Heart right ventricle (tissue), 16 donors: ENCODE measurements at places on chromosomes 2 and 18. TPM values are rescaled to one million over a fixed set of nuclear protein-coding genes. Genes with fewer than 3 reads are reported as not detected.

UPP2 gene
- not detected for total RNA-seq

DNA sequence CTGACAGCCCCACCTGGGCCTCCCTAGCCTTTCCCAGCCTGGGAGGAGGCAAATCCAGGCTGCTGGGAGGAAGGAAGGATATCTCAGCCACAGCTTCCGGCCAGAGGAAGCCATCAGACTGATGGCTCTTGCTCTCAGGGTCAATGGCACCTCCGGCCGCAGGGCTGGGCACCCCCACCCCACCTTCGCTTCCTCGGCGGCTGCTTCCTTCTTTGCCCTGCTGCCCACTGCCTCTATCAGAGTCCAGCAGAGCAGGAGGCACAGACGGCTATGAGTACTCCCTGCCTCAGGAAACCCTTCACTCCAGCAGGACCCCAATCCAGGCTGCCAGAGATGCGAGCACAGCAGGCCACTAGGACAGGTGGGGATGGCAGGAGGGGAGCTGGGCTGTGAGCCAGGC lies 3.3 kb downstream of the SEMA4C start:
- H3K36me3 ChIP-seq, result peaks cover 9% of the 10 kb centered on the region
- peak overlapping the region; percentile 99 for H3K27ac ChIP-seq
- no peak for DNase-seq
- H3K27me3 ChIP-seq, result no peaks in the 10 kb centered on the region

- H3K27me3 ChIP-seq, result no peaks in the 10 kb centered on the region
- H3K36me3 ChIP-seq, result no peaks in the 10 kb centered on the region
- DNase-seq, result peak; percentile 36
- H3K27ac ChIP-seq, result peak overlapping the region; percentile 72
- H3K4me3 ChIP-seq, result no peak overlapping the region
Observed at GRCh38 chr2:169839954-169840746, 12.9 kb downstream of the UBR3 start.

DNA sequence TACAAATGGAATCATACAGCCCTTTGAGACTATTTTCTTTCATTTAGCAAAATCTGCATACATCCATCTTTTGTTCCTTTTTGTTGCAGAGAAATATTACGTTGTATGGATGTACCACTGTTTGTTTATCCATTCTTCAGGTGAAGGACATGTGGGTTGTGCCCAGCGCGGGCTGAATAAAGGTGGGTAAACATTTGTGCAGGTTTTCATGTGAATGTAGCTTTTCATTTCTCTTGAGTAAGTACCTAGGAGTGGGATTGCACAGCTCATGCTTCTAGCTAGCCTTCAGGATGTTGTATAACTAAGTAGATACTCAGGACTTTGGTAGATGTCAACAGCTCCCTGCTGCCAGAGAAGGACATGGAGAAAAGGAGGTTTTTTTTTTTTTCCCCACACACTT lies 50.6 kb upstream of the SPRED2 start:
- no peaks in the 10 kb centered on the region for H3K27me3 ChIP-seq
- no peak for DNase-seq
- H3K27ac ChIP-seq, result no peak overlapping the region
- H3K36me3 ChIP-seq, result no peaks in the 10 kb centered on the region
- H3K4me3 ChIP-seq, result no peak overlapping the region

GRCh38 chr2:121862286-121862685 lies 106.8 kb downstream of the TSN start:
- no peaks in the 10 kb centered on the region for H3K36me3 ChIP-seq
- no peaks in the 10 kb centered on the region for H3K4me1 ChIP-seq
- no peak overlapping the region for H3K27ac ChIP-seq
- no peak overlapping the region for H3K4me3 ChIP-seq
- peaks cover 2% of the 10 kb centered on the region for H3K27me3 ChIP-seq
- DNase-seq, result no peak

DNA sequence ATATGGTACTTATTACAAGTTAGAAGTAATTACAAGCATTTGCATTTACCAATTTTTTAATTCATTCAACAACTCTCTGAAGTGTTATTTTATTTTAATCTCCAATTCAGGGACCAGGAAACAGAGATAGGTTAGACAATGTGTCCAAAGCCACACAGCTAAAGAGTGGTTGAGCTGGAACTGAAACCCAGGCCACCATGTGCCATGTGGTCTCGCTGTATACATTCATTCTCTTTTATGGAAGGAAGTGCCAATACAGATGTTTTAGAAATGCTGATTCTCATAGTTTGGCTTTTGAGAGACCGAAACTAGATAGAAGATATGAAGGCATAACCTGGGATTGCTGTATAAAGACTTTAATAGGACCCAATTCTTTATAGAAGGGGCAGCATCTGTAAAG lies 684.6 kb upstream of the ID2 start:
- no peak for DNase-seq
- H3K4me1 ChIP-seq, result peaks cover 6% of the 10 kb centered on the region
- H3K4me3 ChIP-seq, result no peak overlapping the region
- H3K27ac ChIP-seq, result no peak overlapping the region
- no peaks in the 10 kb centered on the region for H3K36me3 ChIP-seq
- no peaks in the 10 kb centered on the region for H3K27me3 ChIP-seq

GRCh38 chr2:84807063-84807485 lies 73.8 kb downstream of the TRABD2A start:
- H3K36me3 ChIP-seq, result no peaks in the 10 kb centered on the region
- no peak overlapping the region for H3K4me3 ChIP-seq
- H3K4me1 ChIP-seq, result no peaks in the 10 kb centered on the region
- DNase-seq, result no peak

- H3K4me1 ChIP-seq, result peaks cover 72% of the 10 kb centered on the region
- no peaks in the 10 kb centered on the region for H3K27me3 ChIP-seq
- no peaks in the 10 kb centered on the region for H3K36me3 ChIP-seq
- peak overlapping the region; percentile 86 for H3K4me3 ChIP-seq
Observed at GRCh38 chr2:177261116-177262060, 3.1 kb downstream of the NFE2L2 start.

GRCh38 chr2:100640431-100641124 lies 77.8 kb downstream of the PDCL3 start:
- DNase-seq, result no peak
- no peaks in the 10 kb centered on the region for H3K4me1 ChIP-seq
- no peaks in the 10 kb centered on the region for H3K27me3 ChIP-seq
- no peaks in the 10 kb centered on the region for H3K36me3 ChIP-seq

GRCh38 chr2:208820014-208820688 lies 413.6 kb downstream of the PTH2R start:
- no peaks in the 10 kb centered on the region for H3K4me1 ChIP-seq
- no peak overlapping the region for H3K27ac ChIP-seq
- no peaks in the 10 kb centered on the region for H3K36me3 ChIP-seq
- no peak for DNase-seq
- no peak overlapping the region for H3K4me3 ChIP-seq

- no peak for DNase-seq
- no peak overlapping the region for H3K4me3 ChIP-seq
- no peaks in the 10 kb centered on the region for H3K4me1 ChIP-seq
- peaks cover 4% of the 10 kb centered on the region for H3K27me3 ChIP-seq
Observed at GRCh38 chr2:21118302-21118920, 5.4 kb upstream of the TDRD15 start.

SMAD7 gene
- 17.0 TPM for total RNA-seq

BMP10 gene
- 0.31 TPM for total RNA-seq

ASXL3 gene
- total RNA-seq, result 7.4 TPM

GRCh38 chr2:178482437-178482836 lies 2.2 kb downstream of the PLEKHA3 start:
- H3K27me3 ChIP-seq, result no peaks in the 10 kb centered on the region
- H3K4me1 ChIP-seq, result peaks cover 57% of the 10 kb centered on the region
- peaks cover 18% of the 10 kb centered on the region for H3K36me3 ChIP-seq
- H3K27ac ChIP-seq, result no peak overlapping the region
- H3K4me3 ChIP-seq, result no peak overlapping the region

GRCh38 chr18:53567929-53568574 lies 656.4 kb downstream of the MBD2 start:
- H3K27me3 ChIP-seq, result no peaks in the 10 kb centered on the region
- DNase-seq, result no peak
- H3K36me3 ChIP-seq, result no peaks in the 10 kb centered on the region
- H3K4me3 ChIP-seq, result no peak overlapping the region
- no peak overlapping the region for H3K27ac ChIP-seq
- peaks cover 9% of the 10 kb centered on the region for H3K4me1 ChIP-seq

GRCh38 chr2:31271851-31272267 lies 37.9 kb downstream of the EHD3 start:
- no peaks in the 10 kb centered on the region for H3K27me3 ChIP-seq
- no peak overlapping the region for H3K27ac ChIP-seq
- peaks cover 25% of the 10 kb centered on the region for H3K4me1 ChIP-seq
- DNase-seq, result no peak
- no peaks in the 10 kb centered on the region for H3K36me3 ChIP-seq

- H3K4me3 ChIP-seq, result no peak overlapping the region
- H3K27me3 ChIP-seq, result no peaks in the 10 kb centered on the region
- H3K4me1 ChIP-seq, result peaks cover 6% of the 10 kb centered on the region
- DNase-seq, result no peak
- peaks cover 72% of the 10 kb centered on the region for H3K36me3 ChIP-seq
Observed at GRCh38 chr2:55239656-55240222, 7.3 kb downstream of the RPS27A start.

- peak; percentile 12 for DNase-seq
- no peaks in the 10 kb centered on the region for H3K36me3 ChIP-seq
- no peaks in the 10 kb centered on the region for H3K4me1 ChIP-seq
- H3K4me3 ChIP-seq, result no peak overlapping the region
- no peak overlapping the region for H3K27ac ChIP-seq
Observed at GRCh38 chr2:227033471-227034148, 130.4 kb downstream of the COL4A4 start.

GRCh38 chr2:224776795-224777558 lies 60.8 kb upstream of the CCDC195 start:
- H3K4me1 ChIP-seq, result no peaks in the 10 kb centered on the region
- no peak overlapping the region for H3K4me3 ChIP-seq
- no peak overlapping the region for H3K27ac ChIP-seq
- H3K36me3 ChIP-seq, result peaks cover 11% of the 10 kb centered on the region
- DNase-seq, result no peak

GRCh38 chr2:229971298-229971790 lies 49.0 kb downstream of the FBXO36 start:
- no peak for DNase-seq
- no peak overlapping the region for H3K27ac ChIP-seq
- no peaks in the 10 kb centered on the region for H3K36me3 ChIP-seq
- no peak overlapping the region for H3K4me3 ChIP-seq
- peaks cover 4% of the 10 kb centered on the region for H3K4me1 ChIP-seq

SLC30A3 gene
- total RNA-seq, result 8.1 TPM

PER2 gene
- 17.0 TPM for total RNA-seq

DNA sequence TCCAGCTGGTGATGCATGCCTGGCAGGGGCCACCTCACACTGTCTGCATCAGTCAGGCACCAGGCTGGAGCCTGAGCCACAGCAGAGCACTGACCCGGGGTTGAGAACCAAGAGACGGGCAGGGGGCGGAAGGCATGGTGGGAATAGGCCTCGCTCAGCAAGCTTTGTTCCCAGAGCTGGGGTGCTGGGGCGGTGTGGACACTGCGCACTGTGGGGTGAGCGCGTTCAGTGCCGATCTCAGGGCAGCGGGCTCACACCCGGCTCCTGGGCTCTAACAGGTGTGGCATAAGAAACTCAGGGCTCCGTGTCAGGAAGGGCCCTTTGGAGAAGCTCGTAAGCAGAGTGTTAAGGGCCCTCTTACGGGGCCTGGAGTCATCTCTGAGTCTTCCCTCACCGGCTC lies 15.7 kb downstream of the SH3RF3 start:
- H3K4me1 ChIP-seq, result no peaks in the 10 kb centered on the region
- H3K27ac ChIP-seq, result no peak overlapping the region
- no peak overlapping the region for H3K4me3 ChIP-seq
- no peak for DNase-seq
- H3K27me3 ChIP-seq, result no peaks in the 10 kb centered on the region

DYNAP gene
- not detected for total RNA-seq

GRCh38 chr2:128236491-128237035 lies 82.1 kb downstream of the HS6ST1 start:
- H3K27ac ChIP-seq, result peak overlapping the region; percentile 47
- no peaks in the 10 kb centered on the region for H3K36me3 ChIP-seq
- peaks cover 14% of the 10 kb centered on the region for H3K4me1 ChIP-seq

GALNT13 gene
- total RNA-seq, result not detected

GREB1L gene
- 6.2 TPM for total RNA-seq

- no peak for DNase-seq
- H3K27ac ChIP-seq, result no peak overlapping the region
- H3K4me1 ChIP-seq, result peaks cover 28% of the 10 kb centered on the region
- H3K4me3 ChIP-seq, result no peak overlapping the region
Observed at GRCh38 chr18:77205769-77206168, 43.9 kb upstream of the GALR1 start.

DNA sequence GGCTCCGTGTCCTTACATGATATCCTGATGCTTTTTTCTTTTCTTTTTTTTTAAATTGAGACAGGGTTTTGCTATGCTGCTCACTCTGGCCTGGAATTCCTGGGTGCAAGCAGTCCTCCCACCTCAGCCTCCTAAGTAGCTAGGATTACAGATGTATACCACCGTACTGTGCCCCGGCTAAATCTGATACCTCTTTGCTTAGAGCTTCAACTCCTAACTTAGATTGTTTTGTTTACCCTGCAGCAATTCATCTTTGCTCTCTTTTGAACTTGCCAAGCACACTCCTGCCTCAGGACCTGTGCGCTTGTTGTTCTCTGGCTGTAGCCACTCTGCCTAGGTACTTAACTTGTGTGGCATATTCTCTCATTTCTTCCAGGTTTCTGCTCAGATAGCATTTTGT lies 24.5 kb downstream of the RAB10 start:
- no peak overlapping the region for H3K27ac ChIP-seq
- no peak for DNase-seq
- no peaks in the 10 kb centered on the region for H3K27me3 ChIP-seq
- H3K4me1 ChIP-seq, result peaks cover 34% of the 10 kb centered on the region
- no peak overlapping the region for H3K4me3 ChIP-seq

DNA sequence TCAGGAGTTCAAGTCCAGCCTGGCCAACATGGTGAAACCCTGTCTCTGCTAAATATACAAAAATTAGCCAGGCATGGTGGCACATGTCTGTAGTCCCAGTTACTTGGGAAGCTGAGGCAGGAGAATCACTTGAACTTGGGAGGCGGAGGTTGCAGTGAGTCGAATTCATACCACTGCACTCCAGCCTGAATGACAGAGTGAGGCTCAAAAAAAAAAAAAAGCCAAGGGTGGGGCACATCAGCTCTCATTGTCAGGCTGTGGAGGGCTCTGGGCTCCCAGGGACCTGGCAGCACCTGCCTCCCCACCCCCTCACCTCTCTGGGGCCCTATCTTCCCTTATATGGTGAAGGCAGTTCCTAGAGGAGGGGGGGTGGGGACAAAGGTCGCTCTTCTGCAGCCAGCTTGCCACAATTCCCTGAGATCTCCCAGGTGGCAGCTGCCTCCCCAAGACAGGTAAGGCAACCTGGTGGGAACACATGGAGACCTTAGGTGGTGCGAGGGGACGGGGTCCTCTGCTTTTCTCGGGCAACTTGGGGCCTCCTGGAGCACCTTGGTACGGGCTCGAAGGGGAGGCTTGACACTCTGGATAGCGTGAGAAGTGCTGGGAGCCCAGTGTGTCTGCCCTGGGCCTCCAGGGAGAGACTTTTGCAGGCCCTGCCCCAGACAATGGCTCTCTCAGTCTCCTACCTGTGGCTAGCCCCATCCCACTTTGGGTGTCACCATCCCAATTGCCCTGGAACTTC lies at the start of gene VIL1:
TSS of gene VIL1 (plus strand) at position 407 of the 742 bp plus-strand sequence. CDS start 4,656 bp downstream, outside the sequence.
- no peak for DNase-seq
- H3K27me3 ChIP-seq, result no peaks in the 10 kb centered on the region
- no peak within 1 kb of the TSS for H3K27ac ChIP-seq
- H3K4me3 ChIP-seq, result no peak within 1 kb of the TSS
